SK-N-MC (cell line): ENCODE measurements at places on chromosomes 5 and 9.

- no peak for DNase-seq
These were observed 227.3 kb downstream of the LURAP1L start for GRCh38 chr9:13001989-13002580.

GRCh38 chr5:32531885-32532520 lies 53.4 kb upstream of the SUB1 start:
- DNase-seq = no peak

DNA sequence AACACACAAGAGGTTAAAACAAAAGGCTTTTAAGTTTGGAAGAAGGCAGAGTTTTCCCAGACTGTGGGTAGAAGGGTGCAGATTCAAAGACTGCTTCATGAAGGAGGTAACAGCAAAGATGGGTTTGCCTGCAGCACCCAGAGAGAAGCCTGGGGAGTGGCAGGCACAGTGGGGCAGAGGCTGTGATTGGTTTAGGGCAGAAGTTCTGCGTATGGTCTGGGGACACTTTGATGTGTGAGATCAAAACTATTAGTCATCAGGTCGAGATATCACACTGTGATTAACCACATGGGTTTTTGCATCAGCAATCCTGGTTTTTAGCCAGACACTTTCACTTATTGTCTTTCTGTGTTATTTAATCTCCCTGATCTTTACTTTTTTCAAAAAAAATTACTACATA lies 188.8 kb upstream of the GLRA1 start:
- no peak for DNase-seq

- no peak for DNase-seq
These were observed 148.2 kb upstream of the ADAMTS16 start for GRCh38 chr5:4991925-4992324.

GRCh38 chr9:93893899-93894690 lies 61.1 kb downstream of the BARX1 start:
- no peak for DNase-seq

DNA sequence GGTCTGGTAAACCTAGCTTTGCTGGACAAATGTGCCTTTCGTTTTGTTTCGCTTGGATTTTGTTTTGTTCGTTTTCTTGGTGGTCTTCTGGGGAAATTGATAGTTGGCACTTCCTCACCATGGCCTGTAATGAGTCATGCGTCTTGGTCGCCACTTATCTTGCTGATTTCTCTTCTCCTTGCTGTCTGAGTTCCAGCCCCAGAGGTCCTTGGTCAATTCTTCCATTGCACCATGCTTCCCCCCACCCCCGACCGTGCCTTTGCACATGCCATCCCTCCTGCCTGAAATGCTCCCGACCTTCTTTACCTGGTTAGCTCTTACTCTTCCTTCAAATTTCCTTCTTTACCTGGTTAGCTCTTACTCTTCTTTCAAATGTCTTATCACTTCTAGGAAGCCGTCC lies 168.7 kb upstream of the MSX2 start:
- DNase-seq = no peak

GRCh38 chr9:14179449-14179848 lies 134.5 kb downstream of the NFIB start:
- no peak for DNase-seq

DNA sequence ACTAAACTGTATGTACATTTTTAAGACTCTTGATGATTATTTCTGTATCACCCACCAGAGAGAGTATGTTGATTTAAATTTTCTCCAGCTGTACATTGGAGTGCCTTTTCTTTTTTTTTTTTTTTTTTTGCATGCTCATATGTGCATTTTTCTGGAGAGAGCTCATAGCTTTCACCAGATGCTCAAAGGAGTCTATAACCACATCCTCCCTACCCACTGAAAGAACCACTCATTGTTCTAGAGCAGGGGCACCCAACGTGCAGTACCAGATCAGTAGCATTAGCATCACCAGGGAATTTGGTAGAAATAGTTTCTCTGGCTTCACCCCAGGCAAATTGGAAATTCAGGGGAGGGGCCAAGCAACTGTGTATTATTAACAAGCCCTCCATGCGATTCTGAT lies 53.9 kb upstream of the TMEM171 start:
- no peak for DNase-seq

DNA sequence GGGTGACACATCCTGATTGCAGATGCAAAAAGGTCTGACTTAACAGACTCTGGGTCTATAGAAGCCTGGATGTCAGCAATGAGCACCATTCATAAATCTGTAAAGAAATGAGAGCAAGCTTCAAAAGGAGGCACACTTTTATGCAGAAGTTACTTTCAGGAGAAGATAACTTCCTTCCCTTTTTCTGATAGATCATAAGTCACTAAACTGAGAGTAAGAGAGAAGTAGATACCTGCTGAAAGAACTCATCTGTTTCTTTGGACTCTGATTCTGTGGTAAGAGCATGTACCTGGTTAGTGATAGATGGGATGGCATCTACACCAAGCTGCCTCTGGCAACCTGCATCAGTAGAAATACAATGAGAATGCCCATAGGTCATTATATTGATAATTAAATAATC lies 525.6 kb downstream of the CETN3 start:
- DNase-seq = no peak

GRCh38 chr5:167843881-167844572 lies 447.4 kb upstream of the WWC1 start:
- DNase-seq = no peak

GRCh38 chr5:27217155-27217956 lies 179.0 kb upstream of the CDH9 start:
- DNase-seq = no peak
